ENCODE measurements at places on chromosomes 1 and 21.
A peak's percentile ranks its signal among the peaks of the same experiment; 100 is the strongest.

DNA sequence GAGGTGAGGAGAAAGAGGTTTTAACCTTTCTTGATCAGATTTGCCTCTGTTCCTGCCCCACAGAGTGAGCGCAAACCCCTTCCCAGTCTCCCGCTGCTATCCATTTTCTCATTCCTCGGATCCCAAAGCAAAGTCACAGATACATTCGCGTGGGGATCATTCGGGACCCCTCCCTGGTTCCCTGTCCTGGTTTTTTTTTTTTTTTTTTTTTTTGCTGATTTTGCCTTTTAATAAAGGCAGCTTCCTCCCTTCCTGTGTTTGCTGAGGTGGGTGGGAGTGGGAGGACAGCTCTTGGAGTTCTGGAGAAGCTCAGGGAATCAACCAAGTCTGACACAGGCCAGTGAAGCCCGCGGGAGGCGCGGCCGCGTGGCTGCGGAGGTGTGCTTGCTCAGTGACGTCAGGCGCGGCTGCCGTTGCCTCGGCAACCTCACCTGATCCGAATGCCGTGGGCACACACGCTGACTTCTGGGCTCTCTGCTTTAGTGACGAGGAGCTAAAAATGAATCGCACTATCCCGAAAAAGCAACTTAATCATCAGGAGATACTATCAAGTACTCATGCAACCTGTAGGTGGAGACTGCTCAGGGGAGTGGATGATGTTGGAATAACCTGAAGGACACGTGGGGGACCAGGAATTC, 106.4 kb downstream of the TBX19 start:
- peak; percentile 70 for DNase-seq

DNA sequence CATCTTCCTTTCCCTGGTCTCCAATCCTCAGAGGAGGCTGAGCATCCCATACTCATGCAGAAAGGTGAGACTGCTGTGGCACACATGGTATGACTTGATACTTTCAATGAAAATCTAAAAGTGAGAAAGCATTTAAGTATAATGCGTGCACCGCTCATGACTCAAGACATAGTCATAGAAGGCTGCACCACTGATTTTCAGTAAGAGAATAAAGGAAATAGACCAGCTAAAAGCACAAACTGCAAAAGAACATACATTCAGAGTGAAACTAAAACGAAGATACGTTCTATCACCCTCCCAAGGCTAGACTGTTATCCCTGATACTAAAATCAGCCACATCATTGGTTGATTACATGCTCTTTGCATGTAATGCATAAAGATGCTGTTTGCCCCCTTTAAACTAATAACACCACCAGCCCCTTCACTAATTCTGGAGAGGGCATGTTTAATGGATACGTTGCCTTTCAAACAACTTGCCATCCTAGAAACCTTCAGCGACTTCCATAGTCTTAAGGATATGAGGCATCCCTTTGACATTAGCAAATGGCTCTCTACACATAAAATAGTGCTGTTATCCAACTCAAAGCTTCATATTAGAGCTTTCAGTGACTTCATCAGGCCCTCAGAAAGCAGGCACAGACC, 2.1 kb downstream of the PLD5 start:
- DNase-seq = no peak

- DNase-seq = no peak
These were observed 22.5 kb downstream of the ZMYND12 start for GRCh38 chr1:42433369-42433768.

DNA sequence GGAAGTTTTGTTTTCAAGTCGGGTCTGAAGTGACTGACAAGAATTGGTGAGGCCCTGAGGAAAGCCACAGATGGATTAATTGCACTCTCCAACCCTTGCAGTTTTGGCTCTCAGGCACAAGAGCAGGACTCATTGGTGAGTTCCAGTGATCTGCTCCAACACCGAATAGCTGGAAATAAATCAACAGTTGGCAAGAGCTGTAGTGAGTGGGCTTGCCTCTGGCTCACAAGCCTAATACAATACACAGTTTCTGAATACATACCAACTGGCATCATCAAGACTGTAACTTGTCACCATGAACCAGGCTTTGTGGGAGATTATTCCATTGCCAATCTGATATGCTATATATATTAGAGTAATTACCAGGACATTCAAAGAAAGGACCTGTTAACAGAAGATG, 131.6 kb downstream of the GRIK1 start:
- no peak for DNase-seq

GRCh38 chr1:235799264-235799663, 67.4 kb downstream of the LYST start:
- DNase-seq = no peak

GRCh38 chr1:29739176-29739575, 502.9 kb downstream of the PTPRU start:
- no peak for DNase-seq

DNA sequence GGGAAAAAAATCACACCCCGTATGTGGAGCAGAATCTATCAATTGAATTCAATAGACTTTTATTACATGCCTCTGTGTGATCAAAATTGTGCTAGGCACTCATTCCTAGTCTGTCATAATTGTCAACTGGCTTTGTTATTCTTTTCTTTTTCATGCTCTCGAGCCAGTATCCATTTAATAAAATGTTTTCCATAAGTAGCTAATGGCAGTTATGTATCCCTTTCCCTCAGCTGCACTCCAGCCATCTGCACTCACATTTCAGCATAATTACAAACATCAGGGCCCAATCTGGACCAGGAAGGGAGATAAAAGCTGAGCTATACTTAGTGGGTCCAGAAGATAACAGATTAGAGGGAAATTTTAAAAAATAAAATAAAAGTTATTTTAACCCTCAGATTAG, 15.9 kb downstream of the RGS5 start:
- DNase-seq = no peak

DNA sequence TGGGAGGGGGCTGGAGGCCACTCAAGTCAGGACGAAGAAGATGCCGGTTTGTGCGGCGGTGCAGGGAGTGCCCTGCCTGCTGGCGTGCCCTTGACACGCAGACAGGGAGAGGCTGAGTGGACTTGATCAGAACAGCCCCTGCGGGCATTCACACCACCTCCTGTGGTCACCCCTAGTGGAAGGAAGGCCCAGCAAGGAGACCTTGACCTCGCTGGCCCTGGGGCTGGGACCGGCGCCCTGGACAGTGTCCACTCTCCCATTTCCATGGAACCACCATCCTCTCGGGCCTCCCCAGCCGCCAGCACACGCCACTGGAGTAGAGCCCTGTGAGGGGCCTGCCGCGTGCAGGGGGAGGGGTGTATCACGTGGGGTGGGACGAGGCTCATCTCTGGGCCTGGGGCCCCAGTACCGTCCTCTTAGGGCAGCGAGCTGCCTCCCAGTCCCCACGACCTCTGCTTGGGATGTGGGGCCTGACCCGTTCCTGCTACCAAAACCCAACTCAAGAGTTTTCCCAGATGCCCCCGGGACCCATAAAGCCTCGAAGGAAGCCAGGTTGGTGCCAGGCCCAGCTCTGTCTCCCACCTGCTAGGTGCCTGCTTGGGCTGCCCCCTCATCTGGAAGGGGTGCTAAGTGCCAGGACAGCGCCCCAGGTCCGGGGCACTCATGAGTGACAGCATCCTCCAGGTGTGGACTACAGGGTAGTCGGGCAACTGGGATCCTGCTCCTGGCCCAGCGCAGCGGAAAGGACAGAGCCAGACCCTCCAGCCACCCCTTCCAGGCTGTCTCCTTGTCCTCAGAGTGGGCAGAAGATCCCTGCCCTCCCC, 62.8 kb downstream of the SLX9 start:
- DNase-seq = no peak

DNA sequence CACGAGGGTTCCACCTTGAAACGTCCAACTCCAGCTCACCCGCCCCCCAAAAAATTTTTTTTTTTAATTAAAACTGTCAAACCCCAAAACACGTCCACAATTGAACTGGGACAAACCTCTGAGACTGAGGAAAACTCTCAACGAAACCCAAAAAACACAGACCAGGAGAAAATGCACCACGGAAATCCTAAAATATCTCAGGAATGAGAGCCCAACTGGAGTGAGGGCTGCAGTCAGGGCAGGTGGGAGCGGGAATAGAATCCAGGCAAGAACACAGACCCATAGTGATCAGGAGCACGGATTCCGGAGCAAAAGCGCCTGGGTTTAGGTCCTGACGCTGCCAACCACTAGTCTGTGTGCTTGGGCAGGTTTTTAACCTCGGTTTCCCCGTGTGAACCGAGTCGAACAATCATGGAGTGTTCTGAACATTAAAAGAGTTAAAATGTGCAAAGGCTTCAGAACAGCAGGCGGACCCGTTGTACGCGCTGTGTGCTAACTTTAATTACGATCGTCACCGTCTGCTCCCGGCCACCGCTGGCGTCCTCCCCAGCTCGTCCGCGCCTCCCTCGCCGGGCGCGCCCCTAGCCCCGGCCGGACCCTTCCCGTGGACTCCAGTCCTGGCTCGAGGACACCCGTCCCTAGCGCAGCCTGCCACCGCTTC, 624 bp downstream of the ARHGAP29 start:
- no peak for DNase-seq

DNA sequence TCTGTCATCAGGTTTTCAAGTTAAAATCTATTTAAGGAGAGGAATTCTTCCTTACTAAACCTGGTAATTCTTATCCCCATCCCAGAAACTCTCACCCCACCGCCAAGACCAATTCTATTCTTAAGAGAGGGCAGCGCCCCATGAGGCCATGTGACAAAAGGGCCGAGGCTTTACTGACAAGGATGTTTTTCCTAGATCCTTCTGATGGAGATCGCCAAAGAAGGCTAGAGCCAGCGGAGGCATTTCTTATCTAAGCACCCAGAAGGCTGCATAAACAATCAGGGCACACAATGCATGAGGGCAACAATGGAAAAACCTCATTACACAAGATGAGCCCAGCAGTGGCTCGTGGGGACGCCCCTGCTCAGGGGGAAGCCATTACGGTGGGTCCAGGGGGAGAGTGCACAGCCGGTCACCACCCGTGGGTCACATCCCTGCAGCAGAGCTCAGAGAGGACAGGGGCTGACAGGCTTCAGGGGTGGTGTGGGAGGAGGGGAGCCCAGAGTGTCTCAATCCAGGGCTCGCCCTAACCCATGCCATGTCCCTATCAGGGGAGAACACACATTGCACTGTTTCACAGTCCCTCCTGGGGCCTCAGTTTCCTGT, 88.7 kb downstream of the ITPKB start:
- DNase-seq = no peak

DNA sequence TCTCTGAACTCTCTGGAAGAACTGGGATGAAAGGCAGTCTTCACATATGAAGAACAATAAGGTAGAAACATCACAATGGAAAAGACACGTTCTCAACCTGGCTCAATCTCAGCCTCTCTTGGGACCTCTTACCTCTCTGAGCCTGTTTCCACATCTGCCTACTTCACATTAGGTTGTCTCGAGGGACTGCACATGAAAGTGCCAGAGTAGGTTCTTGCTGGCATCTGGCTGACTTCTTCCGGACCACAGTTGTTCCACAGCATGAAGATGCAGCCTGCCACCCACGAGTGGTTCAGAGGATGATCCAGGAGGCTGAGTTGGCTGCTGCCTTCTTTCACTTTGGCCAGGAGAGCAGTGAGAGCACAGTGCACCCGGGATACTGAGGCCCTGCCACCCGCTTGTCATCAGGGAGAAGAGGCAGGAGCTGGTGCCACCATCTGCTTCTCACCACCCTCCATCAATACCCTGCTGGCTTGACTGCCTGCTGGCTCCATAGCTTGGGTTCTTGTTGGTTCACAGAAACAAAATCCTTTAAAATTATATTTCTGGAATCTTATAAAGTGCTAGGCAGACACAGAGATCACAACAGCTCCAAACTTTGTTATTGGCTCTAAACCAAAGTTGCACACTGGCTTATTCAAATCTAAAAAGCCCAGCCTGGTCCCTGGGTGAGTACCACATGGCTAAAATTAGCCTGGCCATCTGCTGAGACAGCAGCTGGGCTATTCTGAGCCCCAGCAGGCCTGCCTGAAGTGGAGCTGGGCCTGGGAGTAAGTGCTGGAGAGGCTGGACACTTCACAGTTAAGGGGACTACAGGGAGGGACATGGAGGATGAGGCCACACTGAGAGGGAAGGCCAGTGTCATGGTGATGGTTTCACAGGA, 46.9 kb upstream of the LIN9 start:
- DNase-seq = no peak

GRCh38 chr1:76254104-76255030, 179.8 kb downstream of the ST6GALNAC3 start:
- no peak for DNase-seq

DNA sequence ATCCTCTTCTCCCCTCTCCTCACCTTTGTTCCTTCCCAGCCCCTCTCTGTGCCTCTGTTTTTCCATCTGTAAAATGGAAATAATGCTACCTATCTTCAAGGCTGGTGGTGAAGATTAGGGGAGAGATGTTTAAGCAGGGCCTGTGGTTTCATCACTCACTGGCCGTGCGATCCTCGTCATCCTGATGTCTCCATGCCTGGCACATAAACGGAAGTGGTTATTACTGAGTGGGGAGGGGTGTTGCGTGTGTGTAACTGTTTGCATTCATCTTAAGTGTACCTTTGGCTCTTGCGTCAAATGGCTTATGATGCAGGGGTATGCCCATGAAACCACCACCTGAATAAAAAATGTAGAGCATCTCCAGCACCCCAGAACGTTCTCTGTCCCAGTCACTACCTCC, 17.2 kb upstream of the C1QA start:
- DNase-seq = no peak

GRCh38 chr1:211632117-211632807, 43.2 kb downstream of the NEK2 start:
- DNase-seq = no peak

GRCh38 chr1:201939148-201939547, 7.2 kb downstream of the LMOD1 start:
- DNase-seq = no peak

GRCh38 chr1:7234471-7234755, 449.2 kb downstream of the CAMTA1 start:
- DNase-seq = no peak

- DNase-seq = no peak
These were observed 14.6 kb downstream of the NTRK1 start for GRCh38 chr1:156875341-156875615.

GRCh38 chr1:27392096-27392777, at the start of gene GPR3:
Gene GPR3, plus strand, starts transcription at chr1:27392622. Its CDS starts 1,177 bp downstream, at chr1:27393799.
- peak; percentile 95 for DNase-seq

- no peak for DNase-seq
These were observed 572.1 kb downstream of the DPYD start for GRCh38 chr1:97348599-97349265.

GRCh38 chr1:50527249-50527986, 104.2 kb upstream of the DMRTA2 start:
- no peak for DNase-seq
